Lung microvascular endothelial cell (primary cell): ENCODE measurements at places on chromosomes 11 and 22. TPM values are rescaled to one million over a fixed set of nuclear protein-coding genes. Genes with fewer than 3 reads are reported as not detected.
A peak's percentile ranks its signal among the peaks of the same experiment; 100 is the strongest.

GRCh38 chr22:48677621-48678020, 1150.1 kb downstream of the BRD1 start:
- DNase-seq = no peak

HTR3A gene
- total RNA-seq = not detected in 2 replicates

- DNase-seq = peak; percentile 86
Measured at GRCh38 chr22:27880778-27881394, 38.2 kb downstream of the PITPNB start.

DDIAS gene
- total RNA-seq = 1.8 and 3.5 TPM in 2 replicates

- DNase-seq = peak; percentile 23
Measured at GRCh38 chr11:130037881-130038585, 31.7 kb upstream of the APLP2 start.

TIMP3 gene
- total RNA-seq = 96.5 and 479 TPM in 2 replicates

EHD1 gene
- 27.6 and 33.6 TPM in 2 replicates for total RNA-seq

- DNase-seq = peak; percentile 95
Measured at GRCh38 chr11:100719809-100720221, 32.7 kb downstream of the ARHGAP42 start.

DNA sequence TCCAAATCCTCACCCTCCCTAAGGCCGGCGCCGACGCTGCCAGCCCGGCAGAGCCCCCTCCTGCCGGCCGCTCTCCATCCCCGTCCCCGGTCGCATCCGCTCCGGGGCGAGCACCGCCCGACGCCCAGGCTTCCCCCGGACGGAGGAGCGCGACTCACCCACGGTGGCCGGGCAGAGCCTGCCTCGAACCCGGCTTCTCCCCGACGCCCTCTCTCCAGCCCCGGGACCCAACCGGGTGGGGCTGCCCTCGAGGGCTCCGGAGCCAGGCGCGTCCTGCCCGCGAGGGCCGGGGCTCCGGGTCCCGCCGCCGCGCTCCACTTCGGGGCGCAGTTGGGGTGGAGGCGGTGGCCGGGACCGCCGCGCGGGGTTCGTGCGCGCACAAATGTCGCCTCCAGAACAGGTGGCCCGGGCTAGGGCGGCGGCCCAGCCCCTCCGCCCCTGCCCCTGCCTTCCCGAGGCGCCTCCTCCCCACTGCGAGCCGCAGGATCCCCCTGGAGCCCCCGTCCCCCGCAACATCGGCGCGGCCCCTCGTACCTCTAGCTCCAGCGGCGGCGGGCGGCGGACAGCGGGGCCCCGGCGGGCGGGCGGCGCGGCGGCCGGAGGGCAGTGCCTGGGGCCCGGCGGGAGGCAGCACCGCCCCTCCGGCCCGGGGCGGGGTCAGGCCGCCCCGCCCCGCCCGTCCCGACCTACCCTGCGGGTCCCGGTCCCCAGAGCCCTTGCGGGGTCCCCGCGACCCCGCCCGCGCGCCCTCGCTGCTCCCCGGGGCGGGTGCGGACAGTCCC, at the start of gene A4GALT:
Gene A4GALT (minus strand): TSS at position 608 of the 782 bp plus-strand sequence. CDS start 26,919 bp downstream, outside the sequence.
- DNase-seq = no peak

DNA sequence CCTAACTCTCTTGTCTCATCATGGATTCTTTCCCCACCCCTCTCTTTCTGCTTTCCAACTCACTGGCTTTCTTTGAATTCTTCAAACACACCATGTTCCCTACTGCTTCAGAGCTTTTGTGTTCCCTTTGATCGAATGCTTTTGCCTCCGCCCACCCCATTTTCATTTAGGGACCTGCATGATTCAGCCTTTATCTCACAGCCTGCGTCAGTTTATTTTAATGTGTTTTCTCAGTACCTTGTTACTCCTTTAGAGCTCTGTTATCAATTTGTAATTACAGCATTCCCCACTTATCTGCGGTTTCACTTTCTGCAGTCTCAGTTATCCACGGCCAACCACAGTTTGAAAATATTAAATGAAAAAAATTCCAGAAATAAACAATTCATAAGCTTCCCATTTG, 451.3 kb downstream of the METTL15 start:
- DNase-seq = no peak

- no peak for DNase-seq
Measured at GRCh38 chr11:83441601-83442000, 155.4 kb upstream of the CCDC90B start.

- no peak for DNase-seq
Measured at GRCh38 chr11:61309739-61310138, 14.6 kb upstream of the VWCE start.

SCARF2 gene
- 4.6 and 6.5 TPM in 2 replicates for total RNA-seq

- no peak for DNase-seq
Measured at GRCh38 chr11:46738887-46739286, 19.9 kb downstream of the F2 start.

MMP12 gene
- total RNA-seq = not detected in 2 replicates

TLCD5 gene
- total RNA-seq = 3.3 and 6.3 TPM in 2 replicates

NLRP10 gene
- total RNA-seq = not detected in 2 replicates

DNA sequence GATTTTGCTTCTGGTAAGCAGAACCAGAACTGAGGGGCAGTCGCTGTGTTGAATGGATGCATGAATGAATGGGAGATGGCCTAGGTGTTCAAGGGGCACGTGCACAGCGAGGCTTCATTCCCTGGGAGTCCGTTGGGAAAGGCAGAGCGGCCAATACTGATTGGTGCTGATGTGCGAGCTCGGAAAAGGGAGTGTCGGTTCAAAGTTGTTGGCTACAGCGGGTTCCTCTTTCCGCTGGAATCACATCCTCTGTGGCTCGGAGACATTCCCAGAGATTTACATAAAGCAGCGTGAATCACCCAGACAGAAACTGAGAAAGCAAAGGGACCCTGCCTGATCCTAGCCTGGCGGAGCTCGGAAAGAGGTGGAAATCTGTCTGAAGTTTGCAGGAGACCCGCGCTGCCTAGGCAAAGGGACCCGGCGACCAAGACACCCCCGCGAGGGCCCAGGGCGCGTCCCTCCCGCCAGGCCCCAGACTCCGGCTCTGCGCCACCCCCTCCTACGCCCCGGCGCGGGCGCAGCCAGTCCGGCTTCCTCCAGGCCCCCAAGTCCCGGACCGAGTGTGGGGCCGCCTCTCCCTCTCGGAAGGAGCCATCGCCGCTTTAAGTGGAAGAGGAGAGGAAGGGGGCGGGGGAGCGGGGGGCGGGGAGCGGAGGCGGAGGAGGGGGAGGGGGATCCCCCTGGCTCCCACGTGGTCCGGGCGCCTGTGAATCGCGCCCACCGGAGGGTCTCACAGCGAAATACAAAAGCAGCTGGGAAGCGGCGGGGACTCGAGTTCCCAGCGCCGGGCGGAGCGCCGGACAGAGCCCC, at the start of gene FJX1:
Gene FJX1 (plus strand): TSS at position 774 of the 810 bp plus-strand sequence. CDS start 177 bp downstream, outside the sequence.
- DNase-seq = peak; percentile 81
